ENCODE measurements at places on chromosomes 1 and 21.
A peak's percentile ranks its signal among the peaks of the same experiment; 100 is the strongest.

DNA sequence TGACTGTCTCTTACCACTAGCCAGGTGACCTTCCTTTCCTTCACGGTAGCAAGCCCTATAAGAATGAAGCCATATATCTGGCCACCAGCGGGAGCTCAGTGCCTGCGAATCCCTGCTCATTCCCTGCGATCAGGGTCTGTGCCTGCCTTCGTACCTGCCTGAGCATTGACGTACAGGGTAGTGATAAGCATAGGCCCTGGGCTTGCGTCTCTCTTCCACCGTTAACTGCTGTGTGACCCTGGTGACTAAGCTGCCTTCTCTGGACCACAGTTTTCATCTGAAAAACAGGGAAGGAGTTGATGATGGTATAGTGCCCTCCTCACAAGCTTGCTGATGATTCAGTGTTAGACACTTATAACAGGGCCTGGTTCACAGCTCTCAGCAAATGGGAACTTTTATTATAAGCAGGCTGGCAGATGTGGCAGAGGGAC lies 4.1 kb downstream of the ZC3H12A start:
- peak; percentile 66 for DNase-seq

DNA sequence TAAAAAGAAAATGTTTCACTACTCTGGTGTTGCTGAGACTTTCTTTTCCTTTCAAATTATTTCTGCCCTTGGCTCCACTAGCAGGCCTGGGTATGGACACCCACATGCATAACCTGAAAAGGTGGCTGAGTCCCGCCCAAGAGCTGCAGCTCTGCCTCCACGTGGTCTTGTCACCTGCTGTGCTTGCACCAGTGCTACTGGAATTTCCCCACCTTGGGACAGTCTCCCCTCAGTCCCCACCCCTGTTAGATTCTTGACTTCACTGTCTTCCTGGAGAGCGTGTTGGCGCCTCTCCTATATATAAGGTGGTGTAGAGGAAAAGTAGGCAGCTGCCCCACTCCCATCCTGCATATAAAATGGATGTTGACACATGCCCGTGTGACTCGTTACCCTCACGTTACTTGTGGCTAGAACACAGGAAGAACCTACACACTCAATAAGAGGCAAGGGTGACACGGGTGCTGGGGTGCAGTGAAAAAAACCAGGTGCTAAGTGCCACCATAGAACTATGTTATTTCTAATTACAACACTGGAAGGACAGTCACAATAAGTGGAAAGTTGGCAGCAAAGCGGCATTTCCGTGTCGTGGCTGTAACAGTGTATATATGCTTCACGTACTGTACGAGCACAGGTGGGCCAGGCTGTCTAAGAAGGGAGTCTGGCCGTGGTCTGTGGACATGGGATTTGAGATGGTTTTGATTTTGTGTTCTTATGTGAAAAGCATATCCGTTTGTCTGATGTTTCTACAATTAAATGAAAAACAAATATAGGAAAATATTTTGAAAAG lies 61.0 kb downstream of the POFUT2 start:
- DNase-seq: no peak

GRCh38 chr1:245197911-245198379 lies 43.2 kb downstream of the KIF26B start:
- DNase-seq: no peak

DNA sequence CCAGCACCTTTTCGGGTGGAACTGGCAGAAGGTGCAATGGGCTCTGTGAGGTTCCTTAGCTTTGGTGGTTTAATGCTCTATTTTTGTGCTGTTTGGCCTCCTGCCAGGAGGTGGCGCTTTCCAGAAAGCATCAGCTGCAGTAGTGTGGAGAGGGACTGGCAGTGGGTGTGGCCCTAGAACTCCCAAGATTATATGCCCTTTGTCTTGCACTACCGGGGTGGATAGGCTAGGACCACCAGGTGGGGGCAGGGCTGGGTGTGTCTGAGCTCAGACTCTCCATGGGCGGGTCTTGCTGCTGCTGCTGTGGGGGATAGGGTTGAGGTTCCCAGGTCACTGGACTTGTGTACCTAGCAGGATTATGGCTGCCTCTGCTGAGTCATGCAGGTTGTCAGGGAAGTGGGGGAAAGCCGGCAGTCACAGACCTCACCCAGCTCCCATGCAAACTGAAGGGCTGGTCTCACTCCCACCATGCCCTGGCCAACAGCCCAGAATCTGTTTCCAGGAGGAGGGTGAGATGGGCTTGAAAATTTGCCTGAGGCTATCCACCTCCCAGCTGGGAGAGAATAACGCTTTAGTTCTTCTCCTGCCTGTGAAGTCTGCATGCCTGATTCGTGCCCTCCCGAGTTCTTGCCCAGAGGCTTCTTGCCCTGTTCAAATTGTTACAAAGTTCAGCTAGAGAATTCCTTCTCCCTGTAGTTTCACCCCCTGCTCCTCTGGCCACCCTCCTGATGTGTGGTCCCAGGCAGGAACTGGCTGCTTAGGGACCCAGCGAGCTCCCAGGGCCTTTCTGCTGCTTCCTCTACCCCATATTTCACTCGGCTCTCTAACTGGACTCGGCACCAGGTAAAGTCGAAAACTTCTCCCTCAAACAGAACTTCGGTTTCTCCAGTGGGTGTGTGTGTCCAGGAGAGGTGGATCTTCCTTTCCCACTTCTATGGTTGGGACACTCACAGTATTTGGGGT lies 76.5 kb upstream of the BTG3 start:
- DNase-seq: no peak

DNA sequence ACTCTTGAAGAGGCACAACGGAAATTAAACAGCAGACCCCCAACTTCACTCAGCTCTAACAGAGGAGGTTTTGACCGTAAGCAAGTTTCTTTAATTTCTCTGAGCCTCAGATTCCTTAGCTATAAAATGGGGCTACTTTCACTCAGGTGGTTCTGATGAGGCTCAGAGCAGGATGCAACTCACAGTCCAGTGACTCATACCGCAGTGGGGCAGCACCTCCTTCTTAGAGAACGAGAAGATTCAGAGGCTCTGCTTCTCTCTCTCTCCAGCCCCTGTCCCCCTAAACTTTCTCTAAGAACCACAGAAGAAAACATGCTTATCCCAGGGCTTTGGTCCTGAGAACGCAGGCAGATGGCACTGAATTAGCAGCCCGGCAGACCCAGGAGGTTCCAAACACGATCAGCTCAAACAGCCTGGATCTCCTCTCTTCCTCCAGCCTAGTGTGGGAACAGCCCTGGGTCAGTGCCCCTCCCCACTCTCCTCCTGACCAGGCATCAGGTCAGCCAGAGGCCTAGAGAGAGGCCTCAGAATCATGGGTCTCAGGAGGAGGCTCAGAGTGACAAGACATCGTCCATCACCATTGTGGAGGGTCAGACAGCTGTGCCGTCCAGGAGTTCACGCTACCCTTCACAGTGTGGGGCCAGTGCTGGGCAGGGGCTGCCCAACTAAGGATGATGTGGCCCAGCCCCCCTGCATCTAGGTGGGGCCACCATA lies 433.0 kb downstream of the PTPRU start:
- no peak for DNase-seq

- no peak for DNase-seq
Measured at GRCh38 chr1:165381745-165382505, 25.4 kb upstream of the LMX1A start.

- DNase-seq: no peak
Measured at GRCh38 chr1:209646558-209646957, 5.7 kb downstream of the LAMB3 start.

DNA sequence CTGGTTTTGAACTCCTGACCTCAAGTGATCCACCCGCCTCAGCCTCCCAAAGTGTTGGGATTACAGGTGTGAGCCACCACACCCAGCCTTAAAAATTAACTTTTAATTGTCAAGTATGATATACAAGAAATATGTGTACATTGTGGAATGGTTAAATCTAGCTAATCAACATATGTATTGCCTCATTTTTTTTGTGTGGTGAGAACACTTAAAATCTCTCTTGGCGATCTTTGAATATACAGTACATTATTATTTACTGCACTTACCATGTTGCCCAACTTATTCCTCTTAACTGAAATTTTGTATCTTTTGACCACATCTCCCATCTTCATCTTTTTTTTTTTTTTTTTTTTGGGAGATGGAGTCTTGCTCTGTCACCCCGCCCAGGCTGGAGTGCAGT lies 23.3 kb downstream of the THRAP3 start:
- no peak for DNase-seq

DNA sequence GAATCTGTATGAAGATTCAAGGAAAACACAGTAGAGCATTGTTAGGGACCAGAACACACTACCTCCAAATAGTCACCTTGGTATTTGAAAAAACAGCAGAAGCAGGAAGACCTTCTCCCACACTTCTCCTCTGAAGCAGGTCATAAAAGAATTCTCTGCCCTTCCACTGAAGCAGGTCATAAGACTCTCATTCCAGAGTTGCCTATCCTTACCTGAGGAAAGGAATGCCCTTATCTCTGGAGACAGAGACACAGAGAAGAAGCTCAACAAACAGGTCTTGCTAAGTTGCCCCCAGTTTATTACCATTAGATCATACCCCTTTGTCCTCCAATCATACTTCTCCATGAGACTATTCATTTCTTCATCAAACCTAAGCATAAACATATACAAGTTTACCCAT lies 225.8 kb upstream of the TNR start:
- no peak for DNase-seq

DNA sequence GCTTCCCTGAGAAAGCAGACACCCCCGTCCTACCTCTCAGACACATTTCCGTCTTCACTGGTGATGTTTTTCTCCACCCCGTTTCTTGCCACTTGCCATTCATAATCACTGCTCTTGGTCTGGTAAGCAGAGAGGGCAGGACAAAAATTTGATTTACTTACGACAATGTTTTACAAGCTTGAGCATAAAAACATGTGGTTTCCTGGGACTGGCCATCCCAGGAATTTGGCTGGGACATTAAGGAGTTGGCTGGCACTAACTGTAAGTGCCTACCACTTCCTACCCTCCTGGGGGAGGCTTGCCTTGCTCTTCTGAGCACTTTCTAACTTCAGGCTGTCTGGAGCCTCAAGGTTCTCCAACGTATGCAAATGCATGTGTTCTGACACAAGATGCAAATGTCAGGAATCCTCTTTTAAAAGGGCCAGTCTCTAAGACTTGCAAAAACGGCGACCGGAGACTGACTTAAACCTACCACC lies 24.2 kb downstream of the ZBTB18 start:
- DNase-seq: no peak

GRCh38 chr1:227780101-227781044 lies 35.1 kb upstream of the PRSS38 start:
- no peak for DNase-seq

- no peak for DNase-seq
Measured at GRCh38 chr1:37753473-37754321, 11.2 kb downstream of the EPHA10 start.

GRCh38 chr1:26482921-26483320 lies 10.7 kb downstream of the HMGN2 start:
- DNase-seq: no peak

DNA sequence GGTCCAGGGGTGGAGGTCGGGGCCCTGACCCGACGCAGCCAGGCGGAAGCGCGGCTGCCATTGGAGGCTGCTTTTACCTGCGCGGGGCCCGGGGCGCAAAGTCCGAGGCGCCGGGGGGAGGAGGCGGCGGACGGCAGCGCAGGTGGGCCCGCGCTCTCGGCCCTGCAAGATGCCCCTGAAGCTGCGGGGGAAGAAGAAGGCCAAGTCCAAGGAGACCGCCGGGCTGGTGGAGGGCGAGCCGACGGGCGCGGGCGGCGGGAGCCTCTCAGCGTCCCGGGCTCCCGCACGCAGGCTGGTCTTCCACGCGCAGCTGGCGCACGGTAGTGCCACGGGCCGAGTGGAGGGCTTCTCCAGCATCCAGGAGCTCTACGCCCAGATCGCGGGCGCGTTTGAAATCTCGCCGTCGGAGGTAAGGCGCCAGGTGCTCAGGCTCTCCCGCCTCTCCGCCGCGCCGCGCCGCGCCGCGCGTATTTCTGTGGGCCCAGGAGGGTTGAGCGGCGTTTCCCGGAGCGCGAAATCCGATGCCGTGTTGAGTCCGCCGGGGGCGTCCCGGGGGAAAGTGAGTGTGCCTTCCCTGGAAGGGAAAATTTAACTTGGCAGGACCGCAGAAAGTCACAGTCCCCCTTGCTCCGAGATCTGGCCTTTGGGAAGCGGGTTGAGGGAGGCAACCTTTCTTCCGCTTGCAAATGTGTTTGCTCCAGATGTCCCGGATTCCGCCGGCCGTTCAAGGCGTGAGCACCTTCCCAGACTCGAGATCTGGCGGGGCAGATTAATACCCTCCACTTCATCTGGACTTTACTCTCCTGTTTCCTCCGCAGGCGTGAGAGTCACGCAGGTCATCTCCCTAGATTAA lies at the start of gene GIPC2:
TSS of gene GIPC2 (plus strand) at position 41 of the 853 bp plus-strand sequence. CDS start at position 170, 129 bp downstream.
- DNase-seq: no peak

- DNase-seq: no peak
Measured at GRCh38 chr1:153803470-153804056, 28.4 kb downstream of the SLC27A3 start.

DNA sequence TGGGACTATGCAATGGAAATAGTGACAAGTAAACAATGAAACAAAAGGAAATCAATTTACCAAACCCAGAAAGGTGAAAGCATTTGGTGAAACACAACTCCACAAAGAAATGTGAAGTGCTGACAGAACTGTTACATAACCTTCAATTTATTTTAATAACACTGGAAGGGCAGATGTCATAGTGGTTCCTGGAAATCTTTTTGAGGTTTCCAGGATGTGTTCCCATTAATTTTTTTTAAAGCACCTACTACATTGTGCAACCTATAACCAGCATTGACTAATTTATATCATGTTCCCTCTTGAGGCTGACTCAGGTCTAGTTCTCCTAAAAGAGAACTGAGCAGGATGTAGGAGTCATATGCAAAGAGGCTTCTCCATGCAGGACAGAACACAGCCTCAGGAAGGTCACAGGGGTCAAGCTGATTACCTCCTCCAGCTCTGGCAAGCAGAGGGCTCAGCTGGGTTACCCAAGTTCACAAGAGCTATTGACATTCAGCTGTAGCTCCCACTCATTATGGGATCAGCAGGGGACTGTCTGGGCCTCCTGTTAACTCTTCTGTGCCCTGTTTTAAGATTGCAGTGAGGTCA lies 157.1 kb upstream of the NRIP1 start:
- peak; percentile 97 for DNase-seq

GRCh38 chr1:29500041-29500440 lies 263.7 kb downstream of the PTPRU start:
- DNase-seq: no peak

GRCh38 chr1:200767321-200767720 lies 28.6 kb downstream of the CAMSAP2 start:
- DNase-seq: no peak

DNA sequence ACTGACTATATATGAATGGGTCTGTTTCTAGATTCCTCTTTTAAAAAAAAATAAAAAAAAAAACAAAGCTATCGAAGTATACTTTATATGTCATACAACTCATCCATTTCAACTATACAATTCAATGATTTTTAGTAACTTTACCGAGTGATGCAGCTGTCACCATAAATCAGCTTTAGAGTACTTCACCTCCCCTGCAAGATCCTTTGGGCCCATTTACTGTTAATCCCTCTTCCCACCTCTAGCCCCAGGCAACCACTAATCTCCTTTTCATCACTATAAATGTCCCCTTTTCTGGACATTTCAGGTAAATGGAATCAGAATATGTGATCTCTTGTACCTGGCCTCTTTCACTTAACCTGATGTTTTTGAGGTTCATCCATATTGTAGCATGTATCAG lies 133.9 kb downstream of the PEX14 start:
- DNase-seq: no peak

- no peak for DNase-seq
Measured at GRCh38 chr1:224770336-224770693, 154.2 kb downstream of the CNIH3 start.

- DNase-seq: no peak
Measured at GRCh38 chr1:3924825-3925220, 24.8 kb upstream of the C1orf174 start.

- peak; percentile 81 for DNase-seq
Measured at GRCh38 chr21:36135391-36136102, 668 bp downstream of the CBR3 start.

GRCh38 chr1:21857840-21858670 lies 46.0 kb downstream of the LDLRAD2 start:
- no peak for DNase-seq
